Mesothelial cell of epicardium (in vitro differentiated cells): ENCODE measurements at places on chromosomes 16 and 17.

- no peak for DNase-seq
These were observed 14.8 kb downstream of the ERN1 start for GRCh38 chr17:64115043-64115698.

GRCh38 chr16:84952335-84953189 lies 58.8 kb downstream of the ZDHHC7 start:
- peak; percentile 49 for DNase-seq

- no peak for DNase-seq
These were observed 3.6 kb downstream of the ZNF48 start for GRCh38 chr16:30398661-30399434.

GRCh38 chr16:46709469-46710005 lies 20.1 kb downstream of the ORC6 start:
- DNase-seq = no peak

GRCh38 chr16:615122-615521 lies 15.7 kb upstream of the WFIKKN1 start:
- DNase-seq = no peak
